ENCODE measurements at places on chromosomes 1 and 21.

DNA sequence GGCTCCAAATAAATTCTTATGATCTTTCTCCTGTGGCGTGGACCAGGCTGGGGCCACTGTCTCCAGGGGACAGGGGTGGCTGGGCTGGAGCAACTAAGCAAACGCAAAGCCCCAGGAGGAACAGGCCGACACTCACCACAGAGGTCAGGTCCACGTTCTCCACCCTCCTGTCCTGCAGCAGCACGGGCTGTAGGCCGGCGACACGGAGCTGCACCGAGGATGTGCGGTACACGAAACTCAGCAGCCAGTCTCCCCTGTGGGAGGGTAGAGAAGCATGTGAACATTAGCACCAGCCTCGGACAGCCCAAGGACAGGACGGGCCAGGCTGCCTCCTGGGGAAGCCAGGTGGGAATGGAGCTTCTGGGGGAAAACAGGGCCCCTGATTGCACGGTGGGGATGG lies 29.6 kb downstream of the HTR6 start:
- DNase-seq, result no peak

DNA sequence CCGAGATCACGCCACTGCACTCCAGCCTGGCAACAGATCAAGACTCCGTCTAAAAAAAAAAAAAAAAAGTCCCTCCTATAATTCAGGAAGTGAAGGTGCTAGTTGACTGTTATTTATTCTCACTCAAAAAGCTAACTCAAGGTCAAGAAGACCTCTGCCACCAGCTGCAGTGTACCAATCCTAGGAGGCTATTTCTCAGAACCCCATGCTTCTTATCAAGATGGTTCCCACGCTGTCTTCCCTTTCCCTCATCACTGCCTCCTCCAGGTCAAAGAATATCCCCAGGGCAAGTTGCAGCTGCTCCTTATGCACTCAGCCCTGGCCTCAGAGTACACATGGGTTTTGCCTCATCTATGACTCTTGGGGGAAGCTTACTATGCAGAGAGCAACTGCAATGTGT lies 53.6 kb downstream of the RERE start:
- DNase-seq, result no peak

DNA sequence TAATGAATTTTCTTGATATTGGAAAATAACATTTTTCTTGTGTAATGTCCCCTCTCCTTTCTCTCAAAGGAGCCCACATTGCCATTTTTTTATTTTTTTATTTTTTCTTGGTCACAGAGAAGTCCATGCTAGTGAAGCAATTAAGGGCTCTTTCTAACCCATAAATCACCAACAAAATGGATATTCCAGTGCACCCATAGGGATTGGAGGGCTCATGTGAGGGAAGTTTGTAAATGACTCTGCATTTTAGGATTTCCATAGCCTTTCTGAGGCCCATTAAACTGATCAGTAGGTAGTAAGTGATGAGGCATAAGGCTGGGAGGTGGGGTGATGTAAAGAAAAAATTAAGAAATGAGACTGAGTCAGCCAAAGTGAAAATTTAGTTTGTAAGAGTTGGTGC lies 55.9 kb upstream of the JAK1 start:
- DNase-seq, result no peak

DNA sequence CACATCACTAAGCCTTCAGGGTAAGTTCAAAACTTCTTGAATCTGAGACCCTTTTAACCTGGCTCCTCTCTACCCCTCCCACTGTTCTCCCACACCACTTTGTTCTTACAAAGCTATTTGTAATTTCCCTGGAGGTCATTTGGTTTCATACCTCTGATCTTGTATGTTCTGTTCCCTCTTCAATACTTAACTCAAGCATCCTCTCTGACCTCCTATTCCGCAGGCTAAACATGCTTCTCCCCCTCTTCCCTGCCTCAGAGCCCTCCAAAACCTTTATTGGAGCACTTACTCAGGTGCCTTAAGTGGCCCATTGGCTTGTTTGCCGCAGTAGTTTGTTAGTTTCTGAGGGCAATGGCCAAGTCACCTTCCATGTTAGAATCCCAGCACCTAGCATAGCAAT lies 54.8 kb downstream of the SSX2IP start:
- DNase-seq, result no peak

DNA sequence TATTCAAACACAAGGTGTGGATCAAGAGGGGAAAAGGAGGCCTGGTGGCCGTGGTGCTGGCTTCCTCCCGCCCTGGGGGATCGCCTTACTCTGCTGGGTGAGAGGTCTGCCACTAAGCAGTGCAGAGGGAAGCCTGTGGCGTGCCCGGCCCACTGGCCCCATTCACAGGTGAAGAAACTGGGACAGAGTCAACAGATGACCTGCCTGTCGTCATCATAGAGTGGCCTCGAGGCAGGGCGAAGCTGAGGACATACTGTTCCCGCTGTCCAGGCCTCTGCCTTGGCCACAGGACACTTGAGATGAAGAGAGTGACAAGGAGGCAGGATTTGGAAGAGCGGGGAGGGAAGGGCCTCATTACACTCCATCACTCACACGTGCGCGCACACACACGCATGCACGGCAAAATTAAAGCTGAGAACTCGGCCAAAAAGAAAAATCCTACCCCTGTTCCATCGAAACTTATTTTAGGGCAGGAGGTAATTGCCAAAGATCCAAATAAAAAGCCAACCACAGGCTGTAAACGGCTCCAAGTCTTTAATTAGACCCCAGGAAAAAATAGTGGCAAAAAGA lies 50.5 kb downstream of the CASZ1 start:
- no peak for DNase-seq

- no peak for DNase-seq
Observed at GRCh38 chr1:15610167-15610566, 7.1 kb upstream of the DDI2 start.

- DNase-seq, result no peak
Observed at GRCh38 chr1:27031235-27032118, 18.8 kb upstream of the TENT5B start.

GRCh38 chr21:45152265-45152746 lies 77.9 kb downstream of the ADARB1 start:
- peak; percentile 38 for DNase-seq

- no peak for DNase-seq
Observed at GRCh38 chr1:6206520-6206855, 569 bp downstream of the RNF207 start.

- DNase-seq, result no peak
Observed at GRCh38 chr1:87786229-87786628, 457.5 kb downstream of the LMO4 start.

GRCh38 chr1:38815903-38816627 lies 43.5 kb downstream of the RRAGC start:
- DNase-seq, result no peak

- no peak for DNase-seq
Observed at GRCh38 chr1:217614200-217614712, 16.6 kb downstream of the GPATCH2 start.

DNA sequence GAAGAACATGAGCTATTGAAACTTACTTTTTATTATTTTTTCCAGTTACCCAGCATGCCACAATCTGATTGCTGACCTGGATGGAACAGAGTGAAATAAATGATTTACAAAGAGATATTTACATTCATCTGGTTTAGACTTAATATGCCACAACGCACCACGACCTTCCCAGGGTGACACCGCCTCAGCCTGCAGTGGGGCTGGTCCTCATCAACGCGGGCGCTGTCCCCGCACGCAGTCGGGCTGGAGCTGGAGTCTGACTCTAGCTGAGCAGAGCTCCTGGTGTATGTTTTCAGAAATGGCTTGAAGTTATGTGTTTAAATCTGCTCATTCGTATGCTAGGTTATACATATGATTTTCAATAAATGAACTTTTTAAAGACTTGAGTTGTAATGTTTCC lies 243.9 kb downstream of the SDCCAG8 start:
- no peak for DNase-seq

DNA sequence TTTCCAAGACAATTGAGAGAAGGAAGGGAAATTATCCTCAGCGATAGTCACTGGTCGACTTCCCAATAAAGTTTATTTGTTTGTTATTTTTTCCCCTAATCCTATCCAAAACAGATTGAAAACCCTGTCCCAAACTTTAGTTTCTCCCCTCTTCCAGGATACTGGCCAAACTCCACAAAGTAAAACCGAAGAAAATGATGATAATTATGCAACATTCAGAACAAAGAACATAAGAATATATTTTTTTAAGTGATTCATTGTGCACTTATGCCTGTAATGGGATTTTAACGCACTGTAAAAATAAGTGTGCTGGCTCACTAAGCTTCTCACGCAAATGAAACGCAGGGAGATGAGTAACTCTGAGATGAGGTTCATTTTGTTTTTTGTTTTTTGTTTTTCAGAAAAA lies 6.0 kb downstream of the GLIS1 start:
- DNase-seq, result no peak

DNA sequence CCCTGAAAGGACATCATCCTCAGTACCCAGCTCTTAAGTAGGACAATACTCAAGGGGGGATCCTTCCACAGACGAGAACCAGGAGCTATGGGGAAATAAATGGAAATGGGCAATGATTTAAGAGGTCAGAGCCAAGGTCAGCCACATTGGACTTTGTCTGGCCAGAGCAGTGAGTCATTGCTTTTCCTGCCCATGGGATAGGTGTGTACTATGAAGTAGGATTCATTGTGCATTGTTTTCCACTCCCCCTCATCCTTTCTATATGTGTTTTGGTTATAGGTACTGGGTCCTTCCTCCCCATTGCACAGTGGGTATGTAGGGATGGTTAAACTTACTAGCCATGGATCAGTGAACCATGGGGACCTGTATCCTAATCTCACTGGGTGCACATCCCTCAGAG lies 328.9 kb upstream of the USP25 start:
- no peak for DNase-seq

GRCh38 chr1:109793486-109794318 lies 30.0 kb upstream of the EPS8L3 start:
- DNase-seq, result no peak

DNA sequence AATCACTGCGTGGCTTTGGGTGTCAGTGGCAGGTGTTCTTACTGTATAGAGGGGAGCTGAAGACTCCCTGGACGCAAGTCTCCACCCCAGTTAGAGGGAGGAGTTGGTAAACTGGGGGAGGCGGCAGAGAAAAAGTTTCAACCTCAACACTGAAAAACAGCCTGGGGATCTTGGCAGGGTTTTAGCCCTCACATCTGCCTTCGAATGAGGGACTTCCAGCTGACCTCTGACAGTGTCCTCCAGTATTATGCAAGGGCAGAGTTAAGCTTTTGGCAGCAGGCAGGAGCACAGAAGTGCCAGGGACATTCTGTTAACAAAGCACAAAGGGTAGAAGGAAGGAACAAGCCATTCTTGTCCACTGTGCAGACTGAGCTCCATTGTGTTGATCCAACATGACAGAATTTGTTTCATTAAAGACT lies 41.2 kb upstream of the RAB4A start:
- no peak for DNase-seq

- no peak for DNase-seq
Observed at GRCh38 chr1:168920456-168921094, 185.9 kb upstream of the ATP1B1 start.

DNA sequence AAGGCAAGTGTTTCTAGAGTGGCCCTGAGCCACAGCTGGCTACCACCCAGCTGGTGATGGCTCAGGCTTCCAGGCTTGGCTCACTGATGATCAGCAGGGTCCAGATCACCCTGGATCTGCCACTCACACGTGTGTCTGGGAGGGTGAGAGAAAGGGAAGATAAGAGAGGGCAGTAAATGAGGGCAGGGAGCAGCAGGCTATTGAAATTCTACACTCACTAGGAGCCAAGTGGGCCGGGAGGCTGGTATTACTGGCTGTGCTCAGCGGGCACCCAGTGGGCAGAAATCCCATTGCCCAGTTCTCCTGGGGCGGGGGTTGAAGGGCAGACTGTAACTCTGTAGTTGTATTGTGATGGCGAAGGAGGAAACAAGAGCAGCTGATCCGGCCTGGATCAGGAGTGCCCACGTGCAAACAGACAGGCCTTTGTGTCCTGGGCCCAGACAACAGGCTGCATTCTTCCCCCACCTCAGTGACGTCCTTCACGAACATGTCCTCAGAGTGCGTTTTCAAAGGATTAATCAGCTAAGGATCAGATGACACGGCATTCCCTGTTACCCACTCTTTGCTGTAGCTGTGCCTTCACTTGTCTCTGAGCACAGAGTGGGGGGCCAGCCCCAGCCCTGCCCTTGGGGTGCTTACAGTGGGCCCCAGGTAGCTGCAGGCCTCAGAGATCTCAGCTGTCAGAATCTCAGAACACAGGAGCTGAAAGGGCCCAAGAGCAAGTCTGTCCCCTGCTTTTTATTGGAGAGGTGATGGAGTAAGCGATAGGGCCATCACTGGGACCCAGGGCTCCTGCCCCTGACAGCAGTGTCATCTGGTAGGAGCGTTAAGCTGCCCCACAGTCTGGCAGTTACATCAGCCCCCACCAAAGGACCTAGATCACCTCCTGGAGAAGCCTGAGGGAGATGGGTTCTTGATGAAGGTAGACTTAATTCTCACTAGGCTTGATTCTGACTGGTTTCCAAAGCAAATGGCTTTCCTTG lies 60.5 kb downstream of the ATP1A1 start:
- no peak for DNase-seq

GRCh38 chr21:42310411-42311001 lies 4.7 kb downstream of the TFF3 start:
- no peak for DNase-seq

- DNase-seq, result no peak
Observed at GRCh38 chr1:156922986-156923669, 2.7 kb downstream of the LRRC71 start.

DNA sequence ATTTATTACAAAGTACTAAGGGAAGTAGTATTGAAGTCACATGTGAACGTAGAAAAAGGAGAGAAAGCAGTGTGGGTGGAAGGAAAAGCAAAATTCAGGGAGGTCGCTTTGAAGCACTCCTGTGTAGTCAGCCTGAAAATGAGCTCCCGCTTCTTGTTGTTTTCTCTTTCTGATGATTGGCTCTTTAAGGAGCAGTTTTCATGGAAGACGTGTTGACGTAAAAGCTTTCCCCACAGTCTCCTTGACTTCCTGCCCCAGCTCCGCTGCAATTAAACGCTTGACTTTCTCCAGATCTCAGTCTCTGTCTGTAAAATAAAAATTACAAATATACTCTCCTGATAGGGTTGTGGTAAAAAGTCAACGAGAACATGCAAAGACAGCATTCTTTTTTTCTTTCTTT lies 661.5 kb upstream of the ZP4 start:
- no peak for DNase-seq

DNA sequence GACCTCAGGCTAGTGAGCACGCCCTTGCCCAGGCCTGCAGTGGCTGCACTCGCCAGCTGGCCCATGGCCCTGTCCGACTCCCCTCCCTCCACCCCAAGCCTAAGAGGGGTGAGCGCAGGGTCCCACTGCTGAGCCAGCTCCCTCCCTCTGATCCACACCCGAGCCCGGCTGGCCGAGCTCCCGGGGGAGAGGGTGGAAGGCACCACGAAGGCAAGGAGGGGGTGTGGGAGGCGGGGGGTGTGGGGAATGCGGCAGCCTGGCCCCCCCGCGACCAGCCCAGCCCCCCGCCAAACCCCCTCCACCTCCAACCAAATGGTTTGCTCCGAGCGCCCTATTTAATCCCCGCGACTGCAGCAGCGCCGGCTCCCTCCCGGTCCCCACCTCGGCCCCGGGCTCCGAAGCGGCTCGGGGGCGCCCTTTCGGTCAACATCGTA lies at the start of gene CADM3:
TSS of gene CADM3 (plus strand) at position 362 of the 434 bp plus-strand sequence. CDS start 151 bp downstream, outside the sequence.
- no peak for DNase-seq

- no peak for DNase-seq
Observed at GRCh38 chr1:201841265-201841912, 12.4 kb downstream of the IPO9 start.

GRCh38 chr21:35422011-35422410 lies 372.9 kb upstream of the RUNX1 start:
- DNase-seq, result no peak
